ENCODE measurements at places on chromosomes 1 and 21.

DNA sequence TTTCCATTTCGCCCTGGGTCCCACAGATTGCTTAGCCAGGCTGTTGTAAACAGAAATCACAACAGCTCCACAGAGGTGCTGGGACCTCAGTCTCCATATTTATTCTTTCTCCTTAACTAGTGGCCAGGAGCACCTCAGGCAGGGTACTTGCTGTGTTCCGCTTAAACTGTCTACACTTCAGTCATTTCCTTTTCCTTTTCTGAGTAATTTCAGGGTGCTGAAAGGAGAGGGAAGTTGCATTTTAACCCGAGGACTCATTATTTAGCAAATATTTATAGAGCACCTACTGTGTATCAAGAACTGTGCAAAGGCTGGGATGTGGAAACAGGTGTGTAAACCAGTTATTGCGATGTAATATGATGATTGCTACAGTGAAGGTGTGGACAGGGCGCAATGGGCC is 41.9 kb downstream of the ACP6 start:
- no peak for DNase-seq

DNA sequence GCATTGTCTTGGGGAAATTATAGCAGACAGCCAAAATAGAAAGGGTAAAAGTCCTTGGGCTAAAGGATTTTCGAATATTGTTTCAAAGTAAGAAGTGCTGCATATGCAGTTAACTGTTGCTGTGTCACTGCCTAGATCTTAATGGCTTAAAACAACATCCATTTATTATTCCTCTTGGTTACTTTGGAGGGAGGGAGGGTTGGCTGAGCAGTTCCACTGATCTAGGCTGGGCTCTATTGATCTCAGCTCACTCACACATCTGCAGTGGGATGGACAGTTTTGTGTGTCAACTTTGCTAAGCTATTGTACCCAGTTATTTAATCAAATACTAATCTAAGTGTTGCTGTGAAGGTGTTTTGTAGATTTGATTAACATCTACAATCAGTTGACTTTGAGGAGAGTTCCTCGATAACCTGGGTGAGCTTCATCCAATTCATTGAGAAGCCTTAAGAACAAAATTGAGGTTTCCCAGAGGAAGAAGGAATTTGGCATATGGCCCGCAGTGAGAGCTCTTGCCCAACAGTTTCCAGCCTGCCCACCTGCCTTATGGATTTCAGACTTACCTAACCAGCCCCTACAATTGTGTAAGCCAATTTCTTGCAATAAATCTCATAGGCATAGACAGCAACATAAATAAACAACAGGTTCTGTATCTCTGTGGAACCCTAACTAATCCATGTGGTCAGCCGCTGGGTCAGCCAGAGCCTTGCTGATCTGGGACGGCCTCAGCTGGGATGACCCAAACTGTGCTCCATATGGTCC is 187.3 kb downstream of the AK5 start:
- no peak for DNase-seq

- no peak for DNase-seq
Measured at GRCh38 chr1:76430531-76430930, 356.0 kb downstream of the ST6GALNAC3 start.

- no peak for DNase-seq
Measured at GRCh38 chr1:52179073-52179472, 37.2 kb downstream of the ZFYVE9 start.

GRCh38 chr1:93653656-93654055 is 28.0 kb downstream of the BCAR3 start:
- DNase-seq = no peak

DNA sequence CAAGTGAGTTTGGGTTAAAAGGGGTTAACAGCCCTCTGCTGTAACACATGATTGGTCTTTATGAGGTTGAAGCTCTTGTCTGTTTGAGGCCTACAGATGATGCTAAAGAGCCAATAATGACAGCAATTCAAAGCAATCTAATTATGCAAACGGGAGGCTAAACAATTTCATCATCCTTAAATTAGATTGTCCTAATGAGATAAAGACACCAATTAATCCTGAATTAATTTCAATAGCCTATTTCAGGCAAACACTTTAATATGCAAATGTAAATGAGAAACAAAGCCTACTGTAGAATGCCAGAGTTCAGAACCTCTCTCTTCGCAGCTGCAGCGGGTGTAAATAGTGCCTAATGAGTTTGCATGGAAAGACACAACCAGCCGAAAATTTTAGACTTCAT is 504.7 kb upstream of the PBX1 start:
- no peak for DNase-seq

DNA sequence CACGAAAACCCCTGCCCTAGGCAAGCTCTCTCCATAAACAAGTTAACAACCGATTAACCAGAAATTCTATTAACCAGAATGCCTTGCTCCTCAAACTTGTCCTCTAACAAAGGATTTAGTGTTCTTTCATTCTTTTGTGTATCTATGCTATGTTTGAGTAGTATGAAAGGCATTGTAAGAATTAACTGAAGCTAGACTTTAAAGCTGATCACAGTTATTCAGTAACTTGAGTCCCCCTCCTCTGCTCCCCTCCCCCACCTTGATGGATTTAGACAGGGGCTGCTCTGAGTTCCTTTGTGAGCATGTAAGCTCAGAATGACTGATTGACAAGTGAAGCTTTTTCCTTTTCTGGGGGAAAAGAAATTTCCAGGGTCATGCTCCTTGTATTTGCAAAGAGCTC is 257.6 kb downstream of the TTLL7 start:
- DNase-seq = no peak

GRCh38 chr1:172724765-172725613 is 66.1 kb downstream of the FASLG start:
- peak; percentile 60 for DNase-seq

- DNase-seq = no peak
Measured at GRCh38 chr21:46482225-46482845, 23.6 kb downstream of the DIP2A start.

- DNase-seq = no peak
Measured at GRCh38 chr1:154557248-154557938, 1.1 kb downstream of the UBE2Q1 start.

- DNase-seq = peak; percentile 72
Measured at GRCh38 chr1:24391882-24392603, 21.5 kb downstream of the STPG1 start.

DNA sequence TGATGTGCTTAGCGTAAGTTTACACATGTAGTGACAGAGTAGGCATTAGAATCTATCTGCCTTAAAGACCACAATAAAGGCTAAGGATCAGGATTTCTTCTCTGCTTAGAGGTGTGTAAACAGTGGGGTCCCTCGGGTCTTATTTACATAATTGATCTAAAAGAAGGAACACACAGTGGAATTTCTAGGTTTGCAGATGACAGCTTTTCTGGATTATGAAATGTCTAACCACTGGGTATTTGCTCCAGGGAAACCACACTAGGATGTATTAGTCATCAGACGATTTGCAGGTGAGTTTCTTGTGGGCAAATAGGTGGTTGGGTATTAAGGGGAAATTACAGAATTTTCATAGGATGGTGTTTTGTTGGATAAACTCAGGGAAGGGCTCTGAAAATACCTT is 5.8 kb downstream of the LRRC8D start:
- DNase-seq = no peak

DNA sequence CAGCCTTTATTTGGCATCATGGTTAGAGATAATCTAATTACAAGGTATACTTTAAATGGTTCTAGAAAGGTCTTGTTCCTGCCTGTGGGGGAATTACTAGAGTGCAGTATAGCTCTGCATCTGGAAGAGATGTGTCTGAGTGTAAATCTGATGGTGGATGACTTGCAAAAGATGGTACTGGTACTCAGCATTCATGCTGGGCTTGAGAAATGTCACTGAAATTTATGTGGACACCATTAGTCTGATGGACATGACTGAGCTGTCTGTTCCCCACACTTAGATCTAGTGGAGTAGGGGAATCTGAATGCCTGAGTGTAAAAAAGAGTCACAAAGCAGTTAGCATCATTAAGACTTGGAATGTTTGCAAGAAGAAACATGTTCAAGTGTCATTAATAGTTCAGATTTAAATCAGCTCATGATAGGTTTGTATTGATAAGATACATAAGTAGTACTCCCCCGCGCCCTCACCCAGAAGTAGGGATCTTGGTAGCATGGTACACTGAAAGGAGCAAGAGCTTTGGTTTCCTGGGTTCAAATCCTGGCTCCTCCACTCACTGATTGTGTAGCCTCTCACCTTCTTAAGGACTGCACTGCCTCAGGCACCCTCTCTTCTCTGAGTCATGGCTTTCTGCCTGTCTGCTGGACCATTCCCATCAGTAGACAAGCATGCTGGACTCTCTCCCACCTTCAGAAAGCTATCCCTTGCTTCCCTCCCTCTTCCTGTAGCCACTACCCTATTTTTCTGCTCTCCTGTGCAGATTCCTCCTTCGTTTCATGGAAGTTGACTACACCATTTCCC is 292.9 kb downstream of the NFIA start:
- DNase-seq = no peak

DNA sequence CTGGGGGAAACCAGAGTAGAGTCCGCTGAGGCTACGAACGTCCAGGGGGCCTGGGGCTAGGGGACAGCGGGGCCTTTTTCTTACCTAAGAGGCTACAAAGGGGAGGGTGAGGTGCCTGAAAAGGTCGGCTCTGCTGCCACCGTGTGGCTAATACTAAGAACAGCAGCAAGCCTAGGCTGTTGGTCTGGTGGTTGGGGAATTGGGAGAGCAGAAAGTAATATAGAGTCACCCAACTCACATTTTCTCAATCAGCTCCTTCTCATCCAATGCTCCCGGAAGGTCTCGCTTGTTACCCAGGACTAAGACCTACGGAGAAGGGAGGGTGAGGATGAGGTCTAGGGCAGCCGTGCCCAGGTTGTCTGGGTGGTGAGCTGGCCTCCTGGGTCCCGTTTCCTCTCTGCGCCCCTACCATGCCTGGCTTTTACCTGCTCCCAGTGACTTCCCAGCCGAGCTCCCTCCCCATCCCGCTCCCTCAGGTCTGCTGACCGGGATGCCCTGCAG is 9.3 kb downstream of the ARL8A start:
- DNase-seq = peak; percentile 75
